ENCODE measurements at places on chromosomes 3 and 15.

DNA sequence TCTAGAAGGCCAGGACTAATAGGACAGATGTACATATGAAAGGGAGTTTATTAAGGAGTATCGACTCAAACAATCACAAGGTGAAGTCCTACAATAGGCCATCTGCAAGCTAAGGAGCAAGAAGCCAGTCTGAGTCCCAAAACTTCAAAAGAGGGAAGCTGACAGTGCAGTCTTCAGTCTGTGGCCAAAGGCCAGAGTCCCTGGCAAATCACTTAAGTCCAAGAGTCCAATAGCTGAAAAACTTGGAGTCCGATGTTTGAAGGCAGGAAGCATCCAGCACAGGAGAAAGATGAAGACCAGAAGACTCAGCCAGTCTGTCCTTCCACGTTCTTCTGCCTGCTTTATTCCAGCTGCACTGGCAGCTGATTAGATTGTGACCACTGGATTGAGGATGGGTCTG, 11.1 kb upstream of the CELF6 start:
- no peak for DNase-seq

DNA sequence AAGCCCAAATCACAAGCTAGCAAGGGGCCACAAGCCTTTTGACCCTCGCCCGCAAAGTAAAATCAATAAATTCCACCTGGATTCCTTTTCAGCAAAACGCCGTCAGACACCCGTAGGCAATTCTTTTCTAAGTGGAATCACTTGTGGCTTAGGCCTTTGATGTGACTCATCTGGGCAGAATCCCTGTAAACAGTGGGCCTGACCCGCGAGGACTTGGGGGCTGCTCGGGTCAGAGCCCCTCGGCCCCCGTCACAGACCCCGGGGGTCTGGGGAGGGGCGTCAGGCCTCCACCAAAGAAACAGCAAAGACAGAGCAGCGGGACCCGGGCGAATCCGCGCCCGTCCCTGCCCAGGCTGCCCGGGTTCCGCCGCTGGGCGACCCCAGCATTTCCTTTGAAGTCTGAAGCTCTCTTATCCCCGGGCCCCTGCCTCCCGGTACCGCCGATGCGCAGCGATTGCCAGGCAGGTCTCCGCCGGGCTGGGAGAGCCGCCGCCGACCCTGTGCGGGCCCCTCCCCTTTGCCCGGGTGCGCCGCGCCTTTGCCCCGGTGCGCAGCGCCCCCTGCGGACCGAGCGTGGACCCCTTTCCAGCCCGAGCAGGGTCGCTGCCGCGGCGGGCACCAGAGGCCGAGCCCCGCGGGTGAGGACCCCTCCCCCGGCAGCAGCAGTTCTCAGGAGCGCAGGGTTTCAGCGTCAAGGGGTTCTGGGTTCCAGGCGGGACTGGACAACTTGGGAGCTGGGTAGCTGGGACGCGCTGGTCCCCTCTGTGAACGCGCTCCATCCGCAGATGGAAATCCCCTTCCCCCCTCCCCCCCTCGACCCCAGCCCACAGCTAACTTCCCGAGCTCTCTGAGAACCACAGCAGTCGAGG, 178.3 kb downstream of the UACA start:
- DNase-seq, result no peak

GRCh38 chr15:65821070-65821469, 29.0 kb upstream of the DENND4A start:
- no peak for DNase-seq

DNA sequence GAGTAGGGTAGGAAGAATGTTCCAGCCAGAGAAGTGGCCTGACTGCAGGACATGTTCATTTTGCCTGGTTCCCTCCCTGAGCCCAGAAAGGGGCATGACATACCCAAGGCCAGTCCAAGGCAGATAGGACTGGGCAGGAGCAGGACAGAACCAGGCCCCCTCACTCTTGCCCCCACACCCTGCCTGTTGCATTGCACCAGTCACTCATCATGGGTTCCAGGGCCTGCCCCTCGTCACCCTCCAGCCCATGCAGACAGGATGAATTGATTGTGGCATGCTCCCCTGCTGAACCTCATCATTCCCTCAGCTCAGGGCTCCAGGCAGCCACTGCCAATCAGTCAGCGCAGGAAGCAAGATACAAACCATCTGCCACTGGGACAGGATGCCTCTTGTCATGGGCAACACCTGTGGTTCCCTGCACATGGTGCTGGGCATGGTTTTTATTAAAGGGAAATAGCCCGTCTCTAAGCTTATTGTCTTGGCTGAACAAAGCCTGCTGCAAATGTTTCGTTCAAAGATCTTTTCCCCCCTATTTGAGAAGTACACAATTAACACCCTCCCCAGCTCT, 48.9 kb downstream of the RASGRF1 start:
- DNase-seq, result no peak

All from NK-92 treated with Interleukin-12 subunit alpha and Interleukin-12 subunit beta, amount 100 ng/mL, for 24 hours (cell line).